ENCODE measurements at places on chromosomes 4 and X.

- no peak for DNase-seq
Measured at GRCh38 chr4:4592414-4592813, 50.6 kb upstream of the STX18 start.

DNA sequence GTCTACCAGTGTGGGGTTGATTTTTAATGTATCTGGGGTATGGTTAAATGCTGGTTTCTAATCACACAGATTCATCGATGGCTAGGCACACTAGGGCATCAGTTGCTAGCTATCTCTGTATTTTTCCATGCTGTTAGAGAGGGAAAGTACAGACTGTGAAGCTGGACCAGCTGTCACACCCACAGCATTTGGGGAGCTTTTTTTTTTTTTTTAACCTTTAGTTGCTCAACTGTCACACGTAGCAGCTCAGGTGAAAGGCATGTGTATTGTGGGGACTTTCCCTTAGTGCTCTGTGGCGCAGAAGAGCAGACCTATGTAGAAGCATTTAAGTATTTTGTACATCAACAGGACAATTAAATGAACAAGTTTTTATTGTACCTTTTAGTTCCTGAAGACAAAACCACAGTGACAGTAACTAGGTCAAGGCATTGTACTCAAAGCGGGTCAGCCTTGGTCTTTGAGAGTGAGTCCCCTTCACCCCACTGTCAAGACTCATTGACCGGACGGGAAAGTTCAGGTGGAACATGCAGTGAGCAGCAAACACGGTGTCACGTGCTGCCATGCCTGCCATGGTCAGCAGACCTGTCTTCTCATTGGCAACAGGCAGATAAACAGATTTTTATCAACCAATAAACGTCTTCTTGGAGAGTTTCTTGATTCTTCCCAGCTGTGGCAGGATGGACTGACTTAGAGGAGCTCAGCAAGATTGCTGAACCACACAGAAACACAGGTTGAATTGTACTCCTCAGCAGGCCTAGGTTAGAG lies 65.3 kb downstream of the CASP3 start:
- no peak for DNase-seq

- DNase-seq: no peak
Measured at GRCh38 chrX:79369871-79370270, 2.7 kb upstream of the ITM2A start.

- no peak for DNase-seq
Measured at GRCh38 chrX:81489987-81490386, 288.1 kb downstream of the SH3BGRL start.

- peak; percentile 10 for DNase-seq
Measured at GRCh38 chrX:118459494-118459893, 36.1 kb upstream of the DOCK11 start.

GRCh38 chrX:71671043-71671780 lies 3.9 kb downstream of the LOC101059915 start:
- no peak for DNase-seq

GRCh38 chr4:75639124-75639695 lies 8.9 kb upstream of the CDKL2 start:
- DNase-seq: no peak

DNA sequence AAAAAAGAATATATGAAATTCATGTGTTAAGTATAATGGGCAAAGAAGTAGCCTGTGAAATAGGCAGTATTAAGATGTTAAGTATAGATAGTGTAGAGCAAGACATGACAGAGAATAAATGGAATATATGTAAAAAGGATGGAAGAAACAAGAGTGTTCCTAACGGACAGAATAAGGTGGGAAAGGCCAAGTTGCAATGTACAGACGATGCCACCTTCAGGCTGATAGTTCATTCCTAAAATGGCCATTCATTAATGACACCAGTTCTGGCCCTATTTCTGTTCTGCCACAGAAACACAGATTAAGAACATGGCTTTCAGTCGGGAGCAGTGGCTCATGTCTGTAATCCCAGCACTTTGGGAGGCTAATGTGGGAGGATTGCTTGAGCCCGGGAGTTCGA lies 4.4 kb upstream of the FAM184B start:
- DNase-seq: no peak

DNA sequence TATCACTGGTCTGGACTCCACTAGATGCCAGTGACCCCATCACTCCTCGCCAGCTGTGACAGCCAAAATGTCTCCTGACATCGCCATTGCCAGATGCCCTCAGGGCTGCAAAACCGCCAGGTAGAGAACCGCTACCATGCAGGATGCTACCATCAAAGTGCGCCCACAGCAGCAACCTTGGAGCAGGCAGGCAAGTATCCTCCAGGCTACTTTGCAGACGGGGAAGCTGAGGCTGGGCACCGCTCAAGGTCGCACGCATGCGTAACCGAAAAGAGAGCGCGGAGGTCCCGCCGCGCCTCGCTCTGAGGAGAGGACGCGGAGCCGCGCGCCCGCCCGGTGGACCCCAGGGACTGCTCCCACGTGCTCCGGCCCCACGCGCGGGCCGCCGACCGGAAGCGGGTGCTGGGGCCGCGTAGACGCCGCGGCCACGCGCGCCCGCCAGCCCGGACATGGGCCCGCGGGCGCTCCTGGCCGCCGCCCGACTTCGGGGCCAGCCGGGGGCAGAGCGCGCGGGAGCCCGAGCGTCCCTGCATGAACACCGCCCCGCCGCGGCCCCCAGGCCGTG lies at the start of gene STS:
Gene STS, plus strand, starts transcription at position 300 of the 565 bp plus-strand sequence. CDS start 105,488 bp downstream, outside the sequence.
- DNase-seq: no peak

- DNase-seq: no peak
Measured at GRCh38 chrX:153773218-153773611, 7.6 kb upstream of the SRPK3 start.

GRCh38 chr4:176565049-176565448 lies 227.7 kb downstream of the VEGFC start:
- DNase-seq: no peak

DNA sequence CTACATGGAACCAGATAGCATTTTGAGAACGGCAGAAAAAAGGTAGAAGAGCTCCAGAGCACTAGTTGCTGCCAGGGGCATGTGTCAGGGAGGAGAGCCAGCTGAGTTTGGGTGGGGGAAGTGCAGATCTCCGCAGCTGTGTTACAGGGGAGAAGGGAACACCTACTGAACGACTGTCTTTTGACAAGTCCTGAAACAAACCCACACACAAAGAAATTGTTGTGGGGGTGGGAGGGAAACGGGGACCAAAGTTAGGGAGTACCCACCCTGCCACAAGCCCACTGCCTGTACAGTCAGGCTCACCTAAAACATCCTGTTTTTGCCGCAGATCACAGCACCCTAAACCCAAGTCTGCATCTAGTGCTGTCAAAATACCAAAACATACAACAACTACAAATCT lies 55.5 kb downstream of the LEF1 start:
- no peak for DNase-seq

DNA sequence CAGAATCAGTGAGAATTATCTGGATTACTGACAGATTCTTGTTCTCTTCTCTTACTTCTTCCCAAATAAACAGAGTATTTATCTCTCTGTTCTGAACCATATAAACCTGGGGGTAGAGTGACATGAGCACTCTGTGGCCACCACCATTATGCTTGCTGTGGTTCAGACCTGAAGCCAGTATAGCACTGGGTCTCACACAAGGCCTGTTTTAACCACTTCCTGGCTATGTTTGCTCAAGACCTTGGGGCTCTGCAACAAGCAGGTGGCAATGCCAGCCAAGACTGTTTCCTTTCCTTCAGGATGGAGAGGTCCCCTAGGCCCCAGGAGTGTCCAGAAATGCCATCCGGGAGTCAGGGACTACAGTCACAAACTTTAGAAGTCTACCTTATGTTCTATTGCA lies 21.7 kb upstream of the HEPH start:
- no peak for DNase-seq

DNA sequence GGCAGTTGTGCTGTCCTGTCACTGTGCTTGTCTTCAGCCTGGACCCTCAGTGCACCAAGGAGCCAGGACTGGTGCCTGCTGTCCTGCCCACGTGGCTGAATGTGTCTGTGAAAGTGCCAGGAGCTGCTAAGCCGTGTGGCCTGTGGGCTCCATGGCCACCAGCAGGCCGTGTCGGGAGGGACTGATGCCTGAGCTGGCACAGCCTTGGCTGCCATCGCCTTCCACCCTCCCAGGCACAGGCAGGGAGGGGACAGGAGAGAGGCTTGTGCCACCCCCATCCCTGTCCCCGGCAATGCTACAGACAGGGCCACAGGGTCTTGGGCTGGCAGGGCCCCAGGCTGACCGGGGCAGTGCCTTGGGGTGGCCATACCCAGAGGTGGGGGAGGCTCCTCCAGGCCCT lies 24.8 kb downstream of the DOK7 start:
- no peak for DNase-seq
